ENCODE measurements at places on chromosomes 6 and 20.

DNA sequence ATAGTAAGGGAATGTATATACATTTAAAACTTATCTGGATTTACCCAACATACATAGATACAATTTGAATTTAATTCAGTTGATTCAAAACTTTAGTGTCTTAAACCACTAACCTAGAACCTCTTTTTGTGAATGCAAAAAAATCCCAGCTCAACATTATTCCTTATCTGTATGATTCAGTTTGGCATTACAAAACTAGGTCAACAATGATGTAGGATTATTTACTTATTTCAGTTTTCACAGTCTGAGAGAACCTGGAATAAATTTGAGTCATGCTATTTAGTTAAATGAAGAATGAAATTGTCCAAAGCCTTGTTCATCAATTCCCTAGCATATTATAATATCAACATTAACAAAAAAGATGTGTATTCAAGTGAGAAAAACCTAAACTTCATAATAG lies 7.4 kb upstream of the PLCB1 start:
- DNase-seq, result no peak

DNA sequence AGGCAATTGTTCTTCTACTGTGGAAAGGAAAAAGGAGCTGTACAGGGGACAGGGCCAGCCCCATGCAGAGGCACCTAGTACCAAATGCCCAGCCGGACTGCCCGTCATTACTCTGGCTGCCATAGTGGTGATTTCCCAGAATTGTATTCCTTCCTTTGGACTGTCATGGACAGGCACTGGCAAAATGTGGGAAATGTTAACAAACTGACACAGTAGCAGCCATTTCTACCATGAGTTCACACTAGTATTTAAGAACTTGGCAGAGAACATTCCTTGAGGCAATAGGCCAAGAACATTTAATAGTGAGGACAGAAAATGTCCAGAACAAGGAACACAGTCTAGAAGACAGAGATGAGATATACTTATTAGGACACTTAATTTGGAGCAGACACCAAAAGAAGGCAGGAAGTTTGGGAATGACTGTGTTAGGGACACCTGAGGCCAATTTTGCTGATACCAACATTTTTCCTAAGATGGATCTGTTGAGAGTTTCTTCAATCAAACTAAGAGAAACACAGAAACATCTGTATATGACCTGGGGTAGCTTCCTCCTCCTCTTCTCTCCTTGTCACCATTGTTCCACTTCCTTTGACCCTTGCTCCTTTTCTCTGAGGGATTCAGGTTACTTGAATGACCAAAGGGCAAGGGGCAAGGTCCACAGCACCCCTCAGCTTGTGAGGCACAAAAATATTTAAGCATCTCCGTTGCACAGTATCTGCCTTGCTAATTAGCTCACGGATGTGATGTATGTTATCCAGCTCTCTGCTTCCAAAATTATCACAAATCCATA lies 14.9 kb downstream of the ADTRP start:
- no peak for DNase-seq

DNA sequence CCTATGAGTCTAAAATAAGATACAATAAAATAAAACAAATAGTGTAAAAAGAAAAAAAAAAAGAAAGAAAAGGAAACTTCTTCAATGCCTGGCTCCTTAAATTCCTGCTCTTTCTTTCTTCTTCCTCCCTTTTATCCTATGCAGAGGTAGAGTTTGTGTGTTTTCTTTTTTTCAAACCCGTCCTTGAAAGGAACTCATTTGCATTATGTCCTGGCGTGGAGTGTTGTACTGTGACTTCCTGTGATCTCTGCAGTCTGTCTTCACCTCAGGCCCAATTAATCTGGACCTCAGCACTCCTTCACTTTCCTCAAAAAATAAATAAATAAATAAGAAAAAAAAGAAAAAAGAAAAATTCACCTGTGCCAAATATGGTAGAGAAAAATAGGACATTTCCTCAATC lies 541.9 kb upstream of the SPTLC3 start:
- no peak for DNase-seq

DNA sequence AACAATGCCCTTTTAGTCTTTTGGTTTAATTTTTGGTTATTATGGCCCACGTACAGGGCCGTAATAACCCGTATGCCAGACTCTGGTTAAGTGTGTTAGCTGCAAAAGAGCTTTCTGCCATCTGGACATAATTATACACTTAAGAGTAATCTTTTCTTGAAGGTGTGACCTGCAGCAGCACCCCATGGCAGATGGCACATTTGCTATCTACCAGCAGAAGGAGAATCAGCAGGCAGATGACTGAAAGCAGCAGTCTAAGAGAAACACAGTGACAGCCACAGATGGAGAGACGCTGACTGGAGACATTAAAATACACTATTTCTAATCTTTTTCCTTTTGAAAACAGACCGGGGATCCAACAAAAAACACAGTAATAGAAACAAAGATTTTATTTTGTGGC lies 18.7 kb downstream of the ASF1A start:
- no peak for DNase-seq

DNA sequence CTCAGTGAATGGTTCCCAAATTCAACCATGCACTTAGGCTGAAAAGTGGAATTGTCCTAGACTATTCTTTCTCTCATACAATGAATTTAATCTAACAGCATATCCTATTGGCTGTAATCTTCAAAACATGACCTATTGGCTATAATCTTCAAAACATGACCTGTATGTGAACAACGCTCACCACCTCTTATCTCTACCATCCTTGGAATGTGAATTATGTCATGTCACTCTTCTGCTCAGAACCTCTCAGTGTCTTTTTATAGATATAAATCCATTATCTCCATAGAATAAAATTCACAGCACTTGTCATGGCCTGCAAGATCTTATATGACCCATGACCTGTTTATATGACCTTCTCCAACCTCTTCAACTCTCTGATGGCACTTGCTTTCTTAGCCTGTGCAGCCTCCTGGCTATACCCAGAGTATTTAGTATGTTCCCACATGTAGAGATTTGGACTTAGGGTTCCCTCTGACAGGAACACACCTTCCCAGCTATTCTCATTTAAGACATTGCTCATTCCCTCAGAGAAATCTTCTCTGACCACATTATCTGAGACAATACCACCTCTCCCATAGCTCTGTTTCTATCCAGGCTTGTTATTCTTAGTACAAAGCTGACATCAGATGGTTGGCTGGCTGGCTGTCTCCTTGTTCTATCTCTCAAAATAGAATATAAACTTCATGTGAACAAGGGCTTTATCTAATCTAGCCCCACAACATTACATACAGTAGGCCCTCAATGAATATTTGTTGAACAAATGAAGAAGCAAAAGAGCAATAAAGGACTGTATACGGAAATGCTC lies 275.0 kb upstream of the PREP start:
- no peak for DNase-seq

- DNase-seq, result no peak
Measured at GRCh38 chr6:105545947-105546731, 143.3 kb upstream of the PREP start.

DNA sequence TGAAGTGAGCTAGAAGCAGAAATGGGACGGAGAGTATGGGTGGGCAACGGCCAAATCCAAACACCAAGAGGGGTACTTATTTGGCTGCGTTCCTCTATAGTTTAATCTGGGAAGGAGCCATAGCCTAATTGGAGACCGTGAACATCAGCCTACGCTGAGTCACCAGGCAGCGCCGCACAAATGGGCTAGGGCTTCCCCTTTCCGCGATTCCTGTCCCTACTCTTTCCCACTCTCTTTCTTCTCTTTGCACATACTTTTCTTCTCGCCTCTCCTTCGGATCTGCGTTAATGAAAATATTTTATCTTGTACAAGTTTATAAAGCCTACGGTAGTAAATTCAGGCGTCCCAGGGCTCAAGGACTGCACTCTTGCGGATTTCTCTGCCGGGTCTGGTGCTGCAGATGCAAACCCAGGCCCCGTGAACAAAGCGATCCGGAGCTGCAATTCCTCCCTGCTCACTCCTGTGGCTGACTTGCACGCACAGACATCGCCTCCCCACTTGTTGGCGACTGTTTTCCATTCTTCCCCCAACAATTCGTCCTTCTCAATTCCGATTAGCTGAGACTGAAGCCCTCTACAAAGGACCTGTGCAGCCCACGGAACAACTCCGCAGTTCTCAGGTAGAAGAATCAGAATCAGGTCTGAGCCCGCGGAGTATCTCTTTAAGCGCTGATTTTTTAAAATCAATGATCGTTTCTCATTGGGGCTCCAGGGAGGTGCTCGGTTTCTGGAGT lies 4.2 kb upstream of the TBX18 start:
- no peak for DNase-seq

DNA sequence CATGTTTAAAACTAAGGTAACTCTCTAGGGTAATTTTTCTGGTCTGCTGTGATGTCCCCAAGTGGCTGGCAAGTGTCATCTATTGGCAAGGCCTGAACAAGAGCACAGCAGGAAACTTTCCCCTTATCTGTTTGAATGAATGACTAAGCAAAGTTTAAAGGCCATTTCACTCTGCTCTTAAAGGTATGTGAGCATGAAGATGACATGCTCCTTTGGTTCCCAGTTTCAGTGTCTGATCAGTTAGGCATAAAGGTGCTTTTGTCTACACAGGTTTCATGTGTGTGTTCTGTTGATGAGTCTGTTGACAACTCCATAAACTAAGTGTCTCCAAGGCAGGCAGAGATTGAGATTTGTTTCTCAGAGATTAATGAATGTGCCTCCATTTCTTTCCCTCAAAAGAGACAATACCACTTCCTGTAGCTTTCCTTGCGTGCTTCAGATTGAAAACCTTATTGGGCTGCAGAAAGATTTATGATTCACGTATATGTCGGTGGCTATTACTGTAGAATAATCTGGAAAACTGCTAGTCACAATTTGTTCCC lies 83.9 kb downstream of the MAP3K7 start:
- no peak for DNase-seq

GRCh38 chr6:69555088-69555638 lies 241.6 kb downstream of the LMBRD1 start:
- no peak for DNase-seq

GRCh38 chr20:3710011-3710466 lies 2.4 kb downstream of the SIGLEC1 start:
- no peak for DNase-seq

DNA sequence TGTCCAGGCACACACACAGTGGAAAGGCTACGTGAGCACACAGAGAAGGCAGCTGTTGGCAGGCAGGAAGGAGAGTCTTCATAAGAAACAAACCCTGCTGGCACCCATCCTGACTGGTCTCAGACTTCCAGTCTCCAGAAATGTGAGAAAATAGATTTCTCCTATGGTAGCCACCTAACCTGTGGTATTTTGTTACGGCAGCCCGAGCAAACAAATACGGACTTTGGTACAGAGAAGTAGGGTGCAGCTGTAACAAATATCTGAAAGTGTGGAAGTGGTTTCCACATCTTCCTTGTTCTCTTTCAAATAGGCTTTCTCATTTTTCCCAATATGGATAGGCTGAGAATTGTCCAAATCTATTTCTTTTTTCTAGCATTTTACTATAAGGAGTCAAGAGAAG lies 94.6 kb downstream of the ADGB start:
- DNase-seq, result no peak

- DNase-seq, result no peak
Measured at GRCh38 chr6:41748542-41748941, 1.3 kb upstream of the PGC start.

DNA sequence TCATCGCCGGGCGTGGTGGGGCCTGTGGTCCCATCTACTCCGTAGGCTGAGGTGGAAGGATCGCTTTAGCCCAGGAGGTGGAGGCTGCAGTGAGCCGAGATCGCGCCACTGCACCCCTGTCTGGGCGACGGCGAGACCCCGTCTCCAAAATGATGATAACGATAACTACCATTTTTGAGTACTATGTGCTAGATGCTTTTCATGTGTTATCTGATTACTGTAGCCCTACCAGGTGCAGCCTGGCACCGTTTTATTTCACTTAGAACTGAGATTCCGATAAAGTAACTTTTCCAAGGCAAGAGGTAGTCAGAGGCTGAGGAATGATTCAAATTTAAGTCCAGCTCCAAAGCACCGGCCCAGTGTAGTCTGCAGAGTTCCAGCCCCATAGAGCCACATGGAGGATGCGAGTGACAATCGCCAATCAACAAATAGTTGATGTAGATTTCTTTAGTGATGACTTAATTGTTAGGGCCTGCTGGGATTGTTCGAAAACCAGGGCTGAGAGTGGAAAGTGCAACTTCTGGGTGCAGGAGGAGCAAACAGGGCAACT lies 727 bp downstream of the ERMARD start:
- no peak for DNase-seq
